ENCODE measurements at places on chromosomes 5 and 9.
A peak's percentile ranks its signal among the peaks of the same experiment; 100 is the strongest.

- no peak for DNase-seq
Observed at GRCh38 chr5:37791321-37791720, 48.5 kb downstream of the GDNF start.

DNA sequence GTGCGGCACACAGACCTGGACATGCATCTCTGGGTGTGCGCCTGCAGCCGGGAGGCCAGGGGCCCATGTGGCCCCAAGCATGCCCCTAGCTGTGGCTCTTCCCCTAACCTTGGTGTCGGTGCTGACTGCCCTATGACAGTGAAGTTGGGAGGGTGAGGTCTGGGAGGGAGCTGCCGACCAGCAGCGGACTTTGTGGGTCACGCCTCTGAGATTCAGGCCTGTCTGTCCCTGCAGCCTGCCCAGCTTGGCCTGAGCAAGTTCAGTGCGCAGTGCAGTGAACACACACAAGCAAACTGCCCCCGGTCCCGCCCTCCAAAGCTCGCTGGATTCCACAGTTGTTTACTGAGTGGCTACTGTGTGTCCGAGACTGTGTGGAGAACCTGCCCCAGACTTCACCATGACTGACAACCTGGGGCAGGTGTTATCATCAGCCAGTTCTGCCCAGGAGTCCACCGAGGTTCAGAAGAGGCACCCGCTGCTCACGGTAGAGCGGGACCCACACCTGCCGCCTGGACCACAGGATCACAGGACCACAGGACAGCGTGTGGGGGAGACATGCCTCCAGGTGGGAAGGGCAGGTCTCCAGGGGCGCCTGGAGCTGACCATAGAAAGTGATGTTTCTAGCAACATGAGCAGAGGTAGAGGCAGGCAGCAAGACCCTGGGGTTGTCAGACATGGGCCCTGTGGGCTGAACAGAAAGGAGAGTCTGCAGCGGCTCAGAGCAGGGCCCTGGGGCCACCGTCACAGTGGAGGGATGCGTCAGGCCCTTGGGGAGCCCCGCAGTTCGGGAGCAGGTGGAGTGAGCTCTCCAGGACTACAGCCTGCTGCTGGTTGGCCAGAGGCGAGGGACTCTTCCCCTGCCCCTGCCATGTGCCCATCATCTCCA lies 105.1 kb downstream of the PHF2 start:
- no peak for DNase-seq

- no peak for DNase-seq
Observed at GRCh38 chr5:136279314-136279713, 86.0 kb downstream of the TRPC7 start.

DNA sequence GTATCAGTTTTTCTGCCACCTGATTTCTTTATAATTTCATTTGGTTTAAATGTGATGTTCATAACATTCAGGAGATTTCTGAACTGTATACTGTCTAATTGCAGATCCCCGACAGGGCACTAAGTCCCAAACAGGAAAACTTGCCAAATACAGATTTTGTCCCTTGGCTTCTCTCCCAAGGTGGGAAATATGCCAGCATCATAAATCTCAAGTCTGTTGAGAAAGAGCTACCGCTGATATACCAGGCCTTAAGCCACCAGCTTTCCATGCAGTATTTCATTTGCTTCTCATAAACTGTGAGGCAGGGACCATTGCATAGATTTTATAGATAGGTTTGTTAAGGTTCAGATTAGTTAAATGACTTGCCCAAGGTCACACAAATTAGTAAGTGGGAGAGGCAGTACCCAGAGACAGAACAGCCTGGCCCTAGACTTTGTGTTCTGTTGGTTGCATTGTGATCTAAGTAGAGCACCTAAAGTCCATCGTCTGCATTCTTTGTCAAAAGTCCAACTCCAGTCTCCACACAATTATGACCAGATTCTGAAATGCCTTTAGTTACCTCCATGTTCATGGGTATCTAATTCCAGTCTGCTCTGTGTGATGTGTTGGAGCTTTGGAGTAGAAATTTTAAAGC lies 16.2 kb downstream of the GPR21 start:
- DNase-seq: no peak

GRCh38 chr5:55027595-55027994 lies 3.5 kb downstream of the GZMK start:
- DNase-seq: no peak

DNA sequence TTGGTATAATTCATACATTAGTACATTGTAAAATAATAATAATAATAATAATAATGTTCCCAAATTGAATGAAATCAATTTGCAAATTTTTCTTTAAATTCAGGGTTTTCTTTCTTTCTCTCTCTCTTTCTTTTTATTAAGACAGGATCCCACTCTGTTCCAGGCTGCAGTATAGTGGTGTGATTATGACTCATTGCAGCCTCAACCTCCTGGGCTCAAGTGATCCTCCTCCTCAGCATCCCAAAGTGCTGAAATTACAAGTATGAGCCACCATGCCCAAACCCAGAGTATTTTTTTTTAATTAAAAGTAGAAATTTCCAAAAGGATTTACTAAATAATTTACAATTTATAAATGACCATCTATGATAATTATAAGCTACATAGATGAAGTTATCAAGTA lies 117.7 kb downstream of the HOMER1 start:
- DNase-seq: no peak

DNA sequence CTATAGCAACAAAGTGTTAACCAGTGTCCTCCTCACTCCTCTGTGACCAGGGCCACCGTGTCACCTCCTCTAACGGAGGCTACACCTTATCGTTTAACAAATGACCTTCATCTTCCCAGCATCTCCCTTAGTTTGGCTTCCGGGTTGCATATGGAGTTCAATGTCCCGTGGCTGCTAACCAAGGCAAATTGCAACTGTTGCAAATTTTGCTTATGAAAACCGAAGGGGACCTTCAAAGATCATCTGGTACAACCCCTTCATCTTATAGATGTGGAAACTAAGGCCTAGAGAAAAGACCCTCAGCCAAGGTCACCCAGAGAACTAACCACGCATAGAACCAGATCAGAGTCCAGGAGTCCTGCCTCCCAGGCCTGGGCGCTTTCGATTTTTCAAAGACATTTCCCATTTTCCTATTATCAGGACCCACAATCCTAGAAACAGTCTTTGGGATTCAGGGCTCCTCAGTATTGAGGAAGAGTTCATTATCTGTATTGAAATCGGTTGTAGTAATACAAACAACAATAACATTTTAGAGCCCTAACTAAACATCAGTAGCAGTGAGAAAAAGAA lies 1.4 kb downstream of the PRELID2 start:
- no peak for DNase-seq

GRCh38 chr5:137831526-137831925 lies 36.1 kb upstream of the MYOT start:
- peak; percentile 8 for DNase-seq

DNA sequence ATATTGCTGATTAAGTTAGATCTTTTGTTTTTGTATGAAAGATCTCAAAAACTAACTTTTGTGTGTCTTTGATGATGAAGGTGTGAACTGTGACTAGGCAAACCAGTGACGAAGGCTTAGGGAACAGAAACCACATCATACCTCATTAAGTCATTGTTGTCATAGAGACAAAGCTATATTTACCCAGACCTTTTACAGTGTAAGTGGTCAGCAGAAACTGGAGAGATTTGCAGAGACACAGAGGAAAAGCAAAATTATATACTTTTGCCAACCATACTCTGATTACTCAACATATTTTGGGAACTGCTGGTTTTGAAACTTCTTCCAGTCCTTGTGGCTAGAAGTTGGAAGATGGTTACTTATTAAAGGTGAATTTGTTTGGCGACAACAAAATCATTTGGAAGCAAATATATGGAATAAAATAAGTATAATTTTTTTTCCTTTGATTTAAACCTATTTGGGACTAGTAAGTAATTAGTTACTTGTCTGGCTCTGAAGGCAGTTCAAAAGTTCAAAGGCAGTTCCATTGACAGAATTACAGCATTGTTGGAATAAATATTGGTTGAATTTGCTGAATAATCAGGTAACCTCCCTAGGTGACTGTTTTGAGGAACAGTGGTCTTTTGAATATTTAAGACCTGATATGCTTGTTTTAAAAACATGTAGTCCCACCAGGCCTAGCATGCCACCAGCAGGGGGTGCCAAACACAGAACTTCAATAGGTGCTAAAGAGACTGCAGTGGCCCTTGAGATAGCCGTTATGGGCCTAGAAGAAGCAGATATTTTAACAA lies 103.8 kb downstream of the RPS23 start:
- DNase-seq: peak; percentile 61

- DNase-seq: no peak
Observed at GRCh38 chr5:64814073-64814472, 45.3 kb downstream of the CWC27 start.

GRCh38 chr9:135306699-135307098 lies 172.9 kb upstream of the PPP1R26 start:
- DNase-seq: no peak

- DNase-seq: no peak
Observed at GRCh38 chr5:33840927-33841547, 50.8 kb downstream of the ADAMTS12 start.

- DNase-seq: no peak
Observed at GRCh38 chr5:147169399-147169798, 65.4 kb upstream of the STK32A start.

GRCh38 chr5:2582507-2582906 lies 169.0 kb downstream of the IRX2 start:
- no peak for DNase-seq

DNA sequence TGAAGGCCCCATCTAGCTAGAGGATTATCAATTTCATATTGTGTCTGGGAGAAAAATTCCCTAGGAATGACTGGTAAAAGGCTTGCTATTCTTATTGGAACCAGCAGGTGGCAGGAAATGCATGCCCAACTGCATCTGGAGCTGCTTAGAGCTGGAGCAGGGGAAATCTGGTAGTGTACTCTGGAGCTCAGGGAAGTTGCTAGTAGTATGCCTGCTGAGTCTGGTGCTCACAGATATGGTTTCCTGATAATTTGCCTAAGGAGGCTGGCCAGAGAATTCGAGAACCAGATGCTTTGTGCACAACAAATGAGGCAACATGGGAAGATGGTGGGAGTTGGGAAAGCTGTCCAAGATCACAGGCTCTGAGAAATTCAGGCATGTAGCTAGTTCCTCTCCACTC lies 53.7 kb downstream of the G3BP1 start:
- DNase-seq: peak; percentile 45

- no peak for DNase-seq
Observed at GRCh38 chr5:89178541-89178940, 295.6 kb upstream of the MEF2C start.

DNA sequence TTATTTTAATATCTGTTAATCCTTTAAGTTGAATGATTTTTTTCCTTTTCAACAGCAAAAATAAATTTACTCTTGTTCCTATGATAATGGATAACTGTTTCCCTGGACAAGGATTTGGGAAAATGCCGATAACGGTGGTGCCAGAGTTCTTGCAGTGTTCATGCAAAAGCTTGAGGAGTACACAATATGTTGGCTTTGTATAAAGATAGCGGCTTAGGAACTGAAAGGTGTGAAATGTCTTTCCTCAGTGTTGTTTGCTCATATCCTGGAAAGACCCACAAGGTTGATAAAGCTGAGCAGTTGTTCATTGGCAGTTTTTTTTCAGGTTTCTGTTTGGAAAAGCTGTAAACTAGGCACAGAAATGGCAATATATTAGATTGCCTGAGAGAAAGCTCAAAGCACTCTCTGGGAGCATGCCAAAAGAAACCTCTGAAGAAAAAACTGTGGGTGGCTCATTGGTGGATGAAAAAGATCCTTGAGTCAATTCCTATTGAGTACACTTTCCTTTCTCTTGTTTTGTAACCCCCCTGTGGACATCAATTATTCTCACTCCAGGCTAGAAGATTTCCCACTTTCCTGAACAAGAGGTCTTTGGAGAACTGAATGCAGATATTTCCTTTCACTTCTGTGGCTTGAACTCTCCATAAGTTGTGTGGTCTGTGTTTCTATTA lies 117.2 kb upstream of the RGMB start:
- no peak for DNase-seq

GRCh38 chr9:96061293-96061987 lies 185.9 kb downstream of the ERCC6L2 start:
- DNase-seq: peak; percentile 90

DNA sequence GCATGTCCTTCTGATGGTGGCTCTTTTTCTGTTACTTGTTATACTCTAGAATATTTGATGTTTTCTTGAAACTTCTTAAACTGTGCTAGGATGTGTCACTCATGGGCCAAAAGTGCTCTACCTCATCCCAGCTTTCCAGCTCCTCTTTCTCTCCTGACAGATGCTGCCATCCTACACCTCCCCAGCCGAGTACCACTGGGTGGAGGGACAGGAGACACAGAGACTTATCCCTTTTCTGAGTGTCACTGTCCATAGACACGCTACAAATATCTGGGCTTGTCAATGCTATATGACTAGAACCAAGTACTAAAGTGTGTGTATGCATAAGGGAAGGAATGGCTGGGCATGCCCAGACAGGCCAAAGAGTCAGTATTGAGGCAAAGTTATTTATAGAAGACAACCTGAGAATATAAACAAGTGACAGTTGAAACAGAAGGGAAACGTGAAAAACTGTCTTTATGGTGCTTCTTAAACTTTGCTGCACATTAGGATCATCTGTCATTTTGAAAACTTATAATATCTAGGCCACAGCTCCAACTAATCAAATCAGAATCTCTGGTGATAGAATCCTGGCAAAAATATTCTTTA lies 188.0 kb downstream of the CARTPT start:
- DNase-seq: no peak

- DNase-seq: no peak
Observed at GRCh38 chr5:151037561-151038411, 17.4 kb downstream of the GPX3 start.

- no peak for DNase-seq
Observed at GRCh38 chr5:54717870-54718269, 200.3 kb downstream of the SNX18 start.

- no peak for DNase-seq
Observed at GRCh38 chr9:4235871-4236804, 63.7 kb downstream of the GLIS3 start.

DNA sequence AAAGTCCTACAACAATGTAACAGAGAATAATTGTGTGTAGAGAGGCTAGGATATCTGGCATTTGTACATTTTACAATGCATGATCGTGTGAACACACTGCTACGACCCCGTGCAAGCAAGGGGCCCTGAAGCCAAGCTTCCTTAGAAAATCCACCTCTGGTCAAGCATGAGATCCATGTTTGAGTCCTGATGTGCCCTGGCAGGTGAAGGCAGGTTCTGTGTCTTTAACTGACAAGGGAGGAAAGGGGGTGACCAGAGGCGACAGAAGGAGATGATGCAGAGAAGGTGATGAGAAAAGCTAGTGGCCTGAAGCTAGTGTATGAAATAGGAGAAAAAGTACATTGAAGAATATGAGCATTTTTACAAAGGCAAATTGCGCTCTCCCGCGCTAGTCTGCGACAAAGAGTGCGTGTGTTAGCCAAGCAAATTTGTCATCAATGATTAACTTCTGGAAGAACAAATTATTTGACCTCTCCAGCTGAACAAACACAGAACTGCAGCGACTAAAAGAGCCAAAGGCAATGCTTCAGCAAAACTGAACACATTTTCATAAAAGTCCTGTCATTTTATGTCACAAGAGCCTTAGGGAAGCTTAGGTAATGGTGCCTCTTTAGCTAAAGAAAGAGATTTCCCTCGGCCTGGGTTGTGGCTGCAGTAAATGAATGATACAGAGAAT lies 101.7 kb upstream of the DAPK1 start:
- DNase-seq: no peak

GRCh38 chr5:54624805-54625568 lies 107.4 kb downstream of the SNX18 start:
- no peak for DNase-seq

- DNase-seq: no peak
Observed at GRCh38 chr5:878125-878524, 14.5 kb downstream of the BRD9 start.

Data from inflammatory macrophage (primary cell).